CD4-positive, alpha-beta T cell treated with Interleukin-10 for 1 hour (primary cell): ENCODE measurements at places on chromosomes 7 and 10.

DNA sequence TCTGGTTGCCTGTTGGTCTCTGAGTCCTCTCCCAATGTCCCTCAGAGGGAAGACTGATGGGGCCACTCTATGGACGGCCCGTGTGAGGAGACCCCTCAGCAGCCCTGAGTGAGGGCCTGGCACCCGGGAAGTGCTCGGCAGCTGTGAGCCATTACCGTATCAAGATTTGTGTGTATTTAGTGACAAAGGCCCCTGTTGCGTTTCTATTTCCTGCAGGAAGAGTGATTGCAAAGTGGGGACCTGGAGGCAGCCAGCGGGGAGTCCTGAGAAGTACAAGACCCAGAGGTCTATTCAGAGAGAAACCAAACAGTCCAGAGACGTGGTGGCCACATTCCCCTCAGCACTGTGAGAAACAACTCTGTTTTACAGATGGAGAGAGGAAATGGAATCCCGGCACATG lies 51.1 kb upstream of the CHST15 start:
- no peak for DNase-seq

- peak; percentile 92 for DNase-seq
Measured at GRCh38 chr10:3873728-3874461, 88.9 kb upstream of the KLF6 start.

DNA sequence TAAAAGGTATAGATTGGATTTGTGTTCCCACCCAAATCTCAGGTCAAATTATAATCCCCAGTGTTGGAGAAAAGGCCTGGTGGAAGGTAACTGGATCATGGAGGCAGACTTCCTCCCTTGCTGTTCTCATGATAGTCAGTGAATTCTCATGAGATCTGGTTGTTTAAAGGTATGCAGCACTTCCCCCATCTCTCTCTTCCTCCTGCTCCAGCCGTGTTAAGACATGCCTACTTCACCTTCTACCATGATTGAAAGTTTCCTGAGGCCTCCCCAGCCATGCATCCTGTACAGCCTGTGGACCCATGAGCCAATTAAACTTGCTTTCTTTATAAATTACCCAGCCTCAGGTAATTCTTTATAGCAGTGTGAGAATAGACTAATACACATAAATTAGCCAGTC lies 39.1 kb downstream of the HTR7 start:
- no peak for DNase-seq

- no peak for DNase-seq
Measured at GRCh38 chr7:36016648-36017047, 136.4 kb upstream of the EEPD1 start.

GRCh38 chr10:71494980-71495381 lies 98.3 kb downstream of the CDH23 start:
- no peak for DNase-seq

DNA sequence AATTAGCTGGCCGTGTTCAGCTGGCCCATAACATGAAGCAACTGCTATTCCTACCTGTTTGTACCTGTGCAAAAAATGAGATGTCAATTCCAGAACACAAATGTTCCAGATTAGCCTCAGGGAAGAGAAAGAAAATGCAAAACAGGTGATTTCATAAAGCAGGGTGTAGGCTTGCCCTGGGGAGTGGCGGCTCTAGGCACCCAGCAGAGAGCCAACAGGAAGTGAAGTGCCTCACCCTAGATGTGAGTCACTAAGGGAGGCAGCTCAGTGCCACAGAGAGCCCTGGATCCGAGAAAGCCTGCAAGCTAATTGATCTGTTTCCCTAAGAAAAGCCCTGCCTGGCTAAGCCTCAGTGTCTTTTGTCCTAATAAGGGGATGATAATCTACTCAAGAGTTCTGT lies 240.0 kb downstream of the ARHGAP21 start:
- DNase-seq: peak; percentile 2

DNA sequence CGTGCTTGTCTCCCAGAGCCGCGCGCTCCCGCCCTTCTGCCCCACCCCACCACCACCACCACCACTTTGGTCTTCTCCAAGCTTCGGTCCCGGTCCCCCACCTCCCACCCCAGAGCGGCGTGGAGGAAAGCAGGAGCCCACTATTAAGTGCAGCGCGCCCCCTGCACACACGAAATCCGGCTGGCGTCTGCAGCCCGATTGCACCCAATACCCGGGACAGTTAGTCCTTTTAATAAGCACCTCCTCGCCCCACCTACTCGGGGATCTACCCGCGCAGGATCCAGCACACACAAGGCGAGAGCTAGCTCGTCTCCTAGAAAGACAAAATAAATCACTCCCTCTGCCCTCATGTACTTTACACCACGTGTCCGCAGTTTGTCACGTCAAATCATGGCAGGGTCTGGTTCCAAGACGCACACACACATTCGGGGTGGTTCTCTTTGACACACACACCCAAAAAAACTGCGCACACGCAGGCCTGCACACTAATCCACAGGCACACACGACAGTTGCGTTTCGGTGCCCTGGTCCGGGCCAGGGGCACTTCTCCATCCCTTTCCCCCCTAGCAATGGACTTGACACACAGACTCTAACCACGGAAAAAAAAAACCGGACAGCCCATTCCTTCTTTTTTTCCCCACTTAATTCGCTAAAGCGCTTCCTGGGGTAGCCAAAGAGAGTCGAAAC lies 1.6 kb downstream of the SFMBT2 start:
- DNase-seq: peak; percentile 53

DNA sequence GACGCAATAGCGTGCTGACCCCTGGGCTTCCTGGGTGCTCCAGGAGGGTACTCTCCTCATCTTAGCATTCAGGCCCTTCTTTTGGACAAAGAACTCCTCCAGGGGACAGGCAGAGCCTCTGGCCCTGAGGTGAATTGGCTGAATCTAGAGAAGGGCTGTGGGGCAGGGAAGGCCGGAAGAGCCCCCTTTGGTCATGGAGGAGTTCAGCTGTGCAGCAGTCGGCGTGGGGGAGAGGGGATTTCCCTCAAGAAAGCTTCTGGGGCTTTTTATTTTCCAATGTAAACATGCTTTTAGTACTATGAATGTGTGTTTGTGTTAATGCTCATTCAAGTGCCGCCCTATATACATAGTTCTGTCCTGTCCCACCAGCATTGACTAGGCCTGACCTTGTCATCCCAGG lies 38.8 kb downstream of the FIGNL1 start:
- no peak for DNase-seq

DNA sequence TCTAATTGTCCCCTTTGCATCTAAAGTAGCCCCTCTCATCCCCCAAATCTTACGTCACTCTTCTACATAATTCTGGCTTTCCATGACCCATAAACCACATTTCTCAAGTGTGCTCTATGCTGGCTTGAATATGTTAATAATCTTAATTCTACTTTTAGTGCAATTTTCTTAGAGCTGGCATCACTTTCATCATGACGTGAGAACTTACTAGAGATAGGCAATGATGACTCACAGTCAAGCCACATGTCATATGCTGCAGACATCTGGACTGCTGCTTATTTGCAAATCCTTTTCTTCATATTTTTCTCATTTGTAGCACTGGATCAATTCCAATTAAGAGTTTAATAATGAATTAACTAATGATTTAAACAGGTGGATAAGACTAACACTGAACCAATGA lies 260.7 kb upstream of the PRKCQ start:
- DNase-seq: no peak

DNA sequence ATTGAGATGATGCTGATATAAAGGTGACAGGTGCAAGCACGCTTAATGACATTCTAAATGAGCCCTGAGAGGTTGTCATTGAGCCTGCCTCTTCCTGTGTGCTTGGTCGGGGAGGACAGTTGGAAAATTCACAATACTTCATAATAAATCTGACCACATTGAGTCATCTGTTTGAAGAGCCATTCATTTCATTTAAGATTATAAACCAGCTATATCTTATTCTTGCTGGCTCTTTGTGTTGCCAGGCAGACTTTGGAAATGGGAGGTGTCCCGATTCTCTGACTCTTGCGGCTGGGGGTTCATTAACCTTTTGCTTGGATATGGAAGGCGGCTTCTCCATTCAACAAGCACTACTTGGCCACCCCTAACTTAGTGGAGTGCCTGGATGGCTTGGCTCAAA lies 198.2 kb downstream of the FANK1 start:
- DNase-seq: no peak

DNA sequence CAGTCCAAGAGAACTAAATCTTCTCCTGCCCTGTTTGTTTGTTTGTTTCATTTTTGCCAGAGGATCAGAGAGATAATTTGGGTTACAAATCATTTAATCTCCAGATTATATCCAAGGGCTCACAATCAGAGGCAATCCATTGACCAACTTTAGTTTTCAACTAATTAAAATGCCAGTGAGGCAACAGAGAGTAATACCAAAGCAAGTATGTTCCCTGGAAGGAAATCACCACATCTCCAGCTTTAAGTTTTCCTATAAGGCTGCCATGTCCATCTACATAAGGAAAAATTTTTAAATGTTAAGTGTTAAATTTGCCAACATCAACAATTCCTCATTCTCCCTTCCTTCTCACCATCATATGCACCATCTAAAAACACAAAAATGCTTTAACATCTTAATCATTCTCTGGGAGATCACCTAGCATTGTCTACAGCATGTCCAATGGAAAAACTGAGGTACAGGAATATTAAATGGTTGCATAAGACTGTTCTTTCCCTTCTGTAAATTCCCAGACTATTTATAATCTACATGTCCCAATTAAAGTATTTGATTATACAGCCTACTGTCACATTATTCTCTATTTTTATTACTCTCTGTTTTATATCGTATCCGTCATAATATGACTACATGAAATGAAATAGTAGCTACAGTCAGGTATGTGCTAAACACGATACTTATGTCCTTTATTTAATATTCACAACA lies 14.1 kb downstream of the USP54 start:
- DNase-seq: no peak

GRCh38 chr10:88542522-88542921 lies 40.6 kb downstream of the RNLS start:
- DNase-seq: no peak

GRCh38 chr10:53537508-53537907 lies 764.9 kb upstream of the MBL2 start:
- no peak for DNase-seq

GRCh38 chr10:114030140-114030539 lies 13.5 kb upstream of the ADRB1 start:
- no peak for DNase-seq

DNA sequence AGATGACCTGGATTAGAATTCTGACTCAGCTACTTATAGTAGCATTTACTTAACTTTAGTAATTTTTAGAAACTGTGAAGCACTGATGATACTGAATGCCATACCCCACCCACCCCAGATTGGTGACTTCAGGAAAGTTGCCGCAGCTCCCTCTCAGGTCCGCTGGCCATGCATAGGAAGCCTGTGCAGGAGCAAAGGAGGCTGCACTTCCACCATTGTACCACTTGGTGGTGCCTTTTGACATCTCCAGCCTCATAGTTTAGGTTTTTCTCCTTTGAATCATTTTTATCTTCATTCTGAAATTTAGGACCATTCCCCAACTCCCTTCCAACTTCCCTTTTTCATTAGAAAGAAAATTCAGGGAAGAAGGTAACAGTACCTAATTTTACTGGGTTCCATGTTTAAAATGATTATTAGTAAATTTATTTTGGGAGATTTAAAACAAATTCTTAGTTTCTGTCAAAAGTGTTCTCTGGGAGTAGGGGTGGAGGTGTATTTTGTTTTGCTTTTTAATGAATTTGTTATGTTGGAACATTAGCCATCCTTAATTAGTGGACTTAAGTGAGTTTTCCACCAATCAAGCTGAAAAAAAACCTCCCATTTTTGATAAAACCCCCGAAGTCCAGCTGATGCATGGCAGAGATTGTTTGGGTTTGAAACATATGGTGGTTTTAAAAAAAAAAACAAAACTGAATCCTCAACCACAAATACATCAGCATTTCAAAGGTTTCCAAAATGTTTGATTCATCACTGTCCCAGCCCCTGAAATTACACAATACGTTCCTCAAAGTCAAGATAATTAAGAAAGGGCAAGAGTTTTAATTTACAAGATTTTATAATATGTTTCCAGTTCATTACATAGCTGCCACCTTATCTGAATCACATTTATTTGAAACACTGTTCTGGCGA lies 109.6 kb downstream of the WNT2 start:
- peak; percentile 48 for DNase-seq

GRCh38 chr7:4235596-4235995 lies 446.5 kb upstream of the FOXK1 start:
- no peak for DNase-seq

GRCh38 chr10:44995914-44996669 lies 4.6 kb upstream of the ZNF22 start:
- no peak for DNase-seq

DNA sequence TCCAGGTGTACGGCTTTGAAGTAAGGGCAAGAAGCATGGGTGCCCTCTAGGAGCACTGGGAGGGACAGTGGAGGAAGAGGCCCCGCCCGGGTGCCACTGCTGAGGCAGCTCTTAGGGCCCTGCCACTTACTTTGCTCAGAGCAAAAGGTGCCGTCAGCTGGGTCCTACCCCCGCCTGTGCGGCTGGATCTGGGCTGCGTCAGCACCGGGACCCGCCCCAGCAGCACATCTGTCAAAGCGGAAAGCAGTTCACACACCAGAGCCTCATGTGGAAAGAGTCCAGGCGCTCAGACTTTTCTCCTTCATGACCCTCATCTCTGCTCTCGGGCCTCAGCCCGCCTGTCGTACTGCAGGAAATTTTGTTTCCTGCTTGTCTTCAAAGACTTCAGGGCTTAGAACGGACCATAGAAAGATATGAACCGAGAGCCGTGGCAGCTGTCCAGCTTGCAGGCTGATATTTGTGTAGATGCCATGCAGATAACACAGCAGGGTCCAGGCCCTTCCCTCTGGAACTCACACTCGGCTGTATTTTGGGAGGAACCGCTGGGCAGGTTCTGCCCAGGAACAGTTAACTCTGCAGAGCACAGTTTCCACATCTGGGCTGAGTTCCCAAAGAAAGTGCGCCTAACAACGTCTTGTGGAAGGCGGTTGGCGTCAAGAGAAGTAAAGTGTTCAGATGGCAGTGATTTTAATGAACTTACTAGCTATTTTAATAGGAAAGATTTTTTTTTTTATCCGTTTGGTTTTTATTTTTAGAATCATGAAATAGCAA lies 44.3 kb upstream of the PRKAR1B start:
- DNase-seq: no peak

GRCh38 chr7:110531186-110531585 lies 559.7 kb upstream of the LRRN3 start:
- DNase-seq: no peak

GRCh38 chr10:5892007-5892406 lies 2.0 kb downstream of the FBH1 start:
- no peak for DNase-seq

GRCh38 chr10:44463511-44464121 lies 78.7 kb upstream of the CXCL12 start:
- no peak for DNase-seq

DNA sequence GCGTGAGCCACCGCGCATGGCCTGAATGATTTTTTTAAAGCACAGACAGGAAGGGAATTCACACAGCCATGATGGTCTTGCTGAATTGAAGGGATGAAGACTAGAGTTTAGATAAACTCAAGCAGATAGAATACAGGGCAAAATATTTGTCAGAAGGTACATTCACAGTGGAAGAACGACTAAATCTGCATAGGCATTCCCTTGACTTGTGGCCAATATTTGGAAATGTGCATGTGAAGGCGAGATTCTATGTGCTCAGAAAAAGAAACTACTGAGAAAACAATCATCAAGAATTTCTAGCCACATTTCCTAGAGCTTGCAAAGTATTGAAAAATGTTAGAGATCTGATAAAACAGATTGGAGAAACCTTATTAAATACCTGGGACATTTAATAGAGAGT lies 1166.2 kb downstream of the DNAJB9 start:
- DNase-seq: no peak

- DNase-seq: no peak
Measured at GRCh38 chr10:2619916-2620315, 447.4 kb upstream of the PFKP start.

GRCh38 chr7:131095346-131095745 lies 232.3 kb upstream of the MKLN1 start:
- no peak for DNase-seq

GRCh38 chr10:127157089-127157488 lies 39.3 kb downstream of the INSYN2A start:
- DNase-seq: no peak
